ENCODE measurements at places on chromosomes 12 and 14.

DNA sequence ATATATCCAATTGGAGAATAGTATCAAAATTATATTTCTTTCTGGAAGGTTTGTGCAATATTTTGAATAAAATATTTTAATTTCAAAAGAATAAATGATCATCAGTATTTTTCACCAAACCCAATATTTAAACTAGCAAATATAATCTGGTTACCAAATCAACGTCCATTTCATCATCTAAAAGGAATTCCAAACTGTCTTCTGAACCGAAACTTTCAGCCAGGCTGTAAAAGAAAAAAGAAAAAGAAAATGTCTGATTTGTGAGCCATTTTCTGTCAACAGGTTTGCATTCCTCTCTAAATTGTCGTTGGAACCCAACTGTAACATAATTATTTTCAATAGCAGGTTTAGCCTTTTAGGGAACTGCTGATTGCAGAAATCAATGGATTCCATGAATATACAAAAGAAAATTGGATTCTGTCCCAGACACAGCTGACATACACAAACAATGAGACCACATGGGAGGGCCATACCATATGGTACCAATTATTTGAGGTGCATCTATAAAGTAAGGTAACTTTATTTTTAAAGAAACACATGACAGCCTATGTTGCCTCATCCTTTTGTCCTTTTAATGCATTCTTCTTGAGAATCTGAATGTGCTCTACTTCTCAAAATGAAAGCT is 22.7 kb downstream of the SNRPF start:
- DNase-seq: no peak

GRCh38 chr12:40903040-40903439 is 210.8 kb downstream of the CNTN1 start:
- DNase-seq: no peak

GRCh38 chr12:12582895-12583303 is 20.2 kb upstream of the DUSP16 start:
- DNase-seq: peak; percentile 61

DNA sequence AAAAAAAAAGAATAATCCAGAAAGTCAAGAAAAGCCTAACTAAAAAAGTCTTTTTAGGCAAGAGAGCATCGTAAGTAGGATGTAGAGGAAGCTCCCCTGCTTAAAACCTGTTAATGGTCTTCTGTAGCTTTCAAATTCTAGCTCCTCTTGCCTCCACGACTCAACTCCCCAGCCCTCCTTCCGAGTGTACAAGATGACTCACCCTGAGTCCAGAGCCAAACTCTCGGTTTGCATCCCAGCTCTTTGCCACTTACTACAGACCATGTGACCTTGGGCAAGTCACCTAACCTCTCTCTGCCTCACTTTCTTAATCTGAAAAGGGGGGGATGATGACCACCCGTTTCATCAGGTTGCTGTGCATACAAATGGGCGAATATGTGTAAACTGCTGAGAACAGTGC is 460.4 kb downstream of the DPF3 start:
- DNase-seq: no peak

- no peak for DNase-seq
Observed at GRCh38 chr12:126219654-126220279, 1154.5 kb downstream of the AACS start.

DNA sequence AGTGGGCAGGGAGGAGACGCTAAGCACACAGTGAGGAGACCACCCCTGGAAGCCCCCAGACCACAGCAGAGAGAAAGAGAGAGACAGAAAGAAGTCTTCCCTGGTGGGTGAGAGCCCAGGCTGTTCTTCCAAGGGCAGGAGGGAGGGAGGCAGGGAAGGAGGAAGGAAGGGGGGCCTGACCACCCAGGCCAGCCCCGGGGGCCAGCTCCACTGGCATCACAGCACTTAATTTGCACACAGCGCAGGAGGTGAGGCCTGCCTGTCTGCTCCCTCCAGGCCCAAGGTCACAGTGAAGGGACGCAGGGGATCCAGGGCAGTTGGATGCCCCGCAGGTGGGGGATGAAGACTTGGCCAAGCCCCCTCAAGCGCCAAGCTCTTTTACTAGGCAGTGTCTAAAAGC is 141.9 kb upstream of the C14orf180 start:
- no peak for DNase-seq

DNA sequence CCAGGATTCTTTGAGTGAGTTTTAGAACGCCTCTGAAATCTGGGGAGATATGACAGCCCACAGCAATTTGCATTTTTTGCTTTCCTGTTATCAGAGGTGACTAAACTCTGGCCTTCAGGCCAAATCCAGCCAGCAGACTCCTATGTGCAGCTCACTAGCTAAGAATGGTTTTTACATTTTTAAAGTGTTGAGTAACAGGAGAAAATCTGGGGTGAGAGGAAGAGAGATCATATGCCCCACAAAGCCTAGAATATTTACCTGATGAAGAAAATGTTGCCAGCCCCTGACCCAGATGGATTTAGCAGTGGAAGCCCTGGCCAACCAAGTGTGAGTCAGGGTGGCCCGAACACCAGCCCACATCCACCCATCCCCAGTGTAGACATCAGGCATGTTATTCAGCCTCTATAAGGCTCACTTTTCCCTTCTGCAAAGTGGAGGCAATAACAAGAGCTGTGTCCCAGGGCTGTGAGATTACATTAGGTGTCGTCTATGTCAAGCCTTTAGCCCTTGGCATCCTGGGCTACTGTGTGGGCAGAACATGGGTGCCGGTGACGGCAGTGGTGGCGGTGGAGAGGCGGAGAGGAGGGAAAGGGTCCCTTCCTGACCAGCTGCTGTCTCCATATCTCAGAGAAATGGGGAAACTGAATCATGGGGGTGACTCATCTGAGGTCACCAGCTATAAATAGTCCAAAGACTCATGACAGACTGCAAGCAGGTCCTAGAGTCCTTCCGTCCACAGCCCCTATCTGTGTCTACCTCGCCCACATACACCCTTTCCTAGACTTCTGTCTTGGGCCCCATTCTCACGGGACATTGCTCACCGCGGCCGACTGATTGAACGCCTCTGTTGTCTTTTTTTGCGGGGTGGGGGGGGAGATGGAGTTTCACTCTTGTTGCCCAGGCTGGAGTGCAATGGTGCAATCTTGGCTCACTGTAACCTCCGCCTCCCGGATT is 32.6 kb upstream of the CD9 start:
- DNase-seq: peak; percentile 86

GRCh38 chr12:107440606-107441005 is 245.0 kb upstream of the PWP1 start:
- DNase-seq: no peak

DNA sequence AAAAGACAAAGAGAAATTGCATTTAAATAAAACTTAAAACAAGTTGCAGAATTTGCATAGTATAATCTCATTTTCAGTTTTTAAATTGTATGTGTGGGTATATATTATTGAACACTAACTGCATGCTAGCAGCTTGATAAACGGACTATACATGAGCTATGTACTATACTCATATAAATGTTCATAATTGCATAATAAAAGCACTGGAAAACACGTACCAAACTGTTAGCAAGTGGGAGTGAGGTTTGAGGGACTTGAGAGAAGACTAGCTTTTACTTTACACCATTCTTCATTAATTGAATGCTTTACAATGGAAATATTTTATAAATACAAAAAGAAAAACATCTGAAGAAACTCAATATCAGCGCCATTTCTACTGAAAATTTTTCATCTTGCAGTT is 32.2 kb upstream of the MDM1 start:
- DNase-seq: no peak

- DNase-seq: no peak
Observed at GRCh38 chr12:104748790-104749189, 209.3 kb downstream of the SLC41A2 start.
